ENCODE measurements at places on chromosomes 1 and 21.
A peak's percentile ranks its signal among the peaks of the same experiment; 100 is the strongest.

DNA sequence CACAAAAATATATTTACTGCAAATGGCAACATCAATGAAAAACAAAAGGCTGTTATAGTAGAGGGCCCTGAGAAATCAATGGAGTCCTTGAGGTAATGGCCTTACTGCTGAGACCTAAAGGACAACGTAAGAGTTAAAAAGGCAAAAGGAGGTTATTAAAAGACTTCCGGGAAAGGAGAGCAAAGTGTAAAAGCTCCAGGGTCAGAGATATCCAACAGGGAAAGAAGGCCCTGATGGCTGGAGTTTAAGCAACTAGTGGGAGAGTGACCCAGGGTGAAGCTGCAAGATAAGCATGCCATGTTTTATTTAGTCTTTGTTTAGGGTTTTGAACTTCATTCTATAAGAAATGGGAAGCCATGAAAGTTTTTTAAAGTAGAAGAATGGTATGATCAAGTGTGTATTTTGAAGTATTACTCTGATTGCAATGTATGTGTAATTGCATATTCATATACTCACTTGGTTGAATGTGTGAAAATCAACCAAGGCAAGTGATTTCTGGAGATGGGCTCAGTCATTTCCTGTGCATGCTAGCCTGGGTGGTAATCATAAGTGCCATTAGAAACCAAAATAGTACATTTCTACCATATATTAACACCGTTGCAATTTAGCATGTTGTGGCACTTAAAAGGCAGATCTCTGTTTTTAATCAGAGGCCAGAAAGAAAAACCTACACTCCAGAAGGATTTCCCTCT lies 5.3 kb upstream of the DPYD start:
- no peaks in the 10 kb centered on the region for H3K36me3 ChIP-seq
- peaks cover 11% of the 10 kb centered on the region for H3K4me1 ChIP-seq
- H3K4me3 ChIP-seq = no peak overlapping the region
- DNase-seq = no peak
- H3K27ac ChIP-seq = no peak overlapping the region

- H3K27me3 ChIP-seq = peaks cover 9% of the 10 kb centered on the region
- no peak overlapping the region for H3K27ac ChIP-seq
- no peak overlapping the region for H3K4me3 ChIP-seq
- H3K4me1 ChIP-seq = no peaks in the 10 kb centered on the region
These were observed 203.5 kb downstream of the FCRL5 start for GRCh38 chr1:157348538-157349480.

- peaks cover 29% of the 10 kb centered on the region for H3K36me3 ChIP-seq
- peak overlapping the region; percentile 80 for H3K27ac ChIP-seq
- H3K4me3 ChIP-seq = peak overlapping the region; percentile 60
- peaks cover 42% of the 10 kb centered on the region for H3K4me1 ChIP-seq
- H3K27me3 ChIP-seq = no peaks in the 10 kb centered on the region
These were observed 11.8 kb downstream of the RCC1 start for GRCh38 chr1:28517649-28517999.

- no peaks in the 10 kb centered on the region for H3K4me1 ChIP-seq
- no peak for DNase-seq
- peaks cover 22% of the 10 kb centered on the region for H3K27me3 ChIP-seq
These were observed 62.1 kb downstream of the B3GALT5 start for GRCh38 chr21:39674801-39675200.

- no peak overlapping the region for H3K27ac ChIP-seq
- H3K36me3 ChIP-seq = peaks cover 10% of the 10 kb centered on the region
- no peak overlapping the region for H3K4me3 ChIP-seq
- H3K4me1 ChIP-seq = peaks cover 17% of the 10 kb centered on the region
- no peak for DNase-seq
These were observed 5.1 kb downstream of the ATF3 start for GRCh38 chr1:212613440-212614335.

GRCh38 chr1:248688527-248689298 lies 13.9 kb downstream of the OR14I1 start:
- H3K36me3 ChIP-seq = no peaks in the 10 kb centered on the region
- H3K27me3 ChIP-seq = no peaks in the 10 kb centered on the region
- H3K27ac ChIP-seq = no peak overlapping the region
- H3K4me1 ChIP-seq = no peaks in the 10 kb centered on the region
- no peak overlapping the region for H3K4me3 ChIP-seq

GRCh38 chr1:231990388-231990787 lies 363.8 kb downstream of the DISC1 start:
- H3K4me3 ChIP-seq = no peak overlapping the region
- H3K27ac ChIP-seq = no peak overlapping the region
- H3K4me1 ChIP-seq = no peaks in the 10 kb centered on the region
- H3K27me3 ChIP-seq = no peaks in the 10 kb centered on the region
- no peak for DNase-seq
